GM12878 (cell line): ENCODE measurements at places on chromosomes 3 and 15. TPM values are rescaled to one million over a fixed set of nuclear protein-coding genes. Genes with fewer than 3 reads are reported as not detected.

The CYP11A1 gene
- total RNA-seq: 0.29 and 0.69 TPM in 2 replicates

The ASB14 gene
- not detected in 2 replicates for total RNA-seq

The CDHR4 gene
- total RNA-seq: not detected in 2 replicates

The FEZF2 gene
- not detected in 2 replicates for total RNA-seq

The C3orf85 gene
- total RNA-seq: not detected in 2 replicates

DNA sequence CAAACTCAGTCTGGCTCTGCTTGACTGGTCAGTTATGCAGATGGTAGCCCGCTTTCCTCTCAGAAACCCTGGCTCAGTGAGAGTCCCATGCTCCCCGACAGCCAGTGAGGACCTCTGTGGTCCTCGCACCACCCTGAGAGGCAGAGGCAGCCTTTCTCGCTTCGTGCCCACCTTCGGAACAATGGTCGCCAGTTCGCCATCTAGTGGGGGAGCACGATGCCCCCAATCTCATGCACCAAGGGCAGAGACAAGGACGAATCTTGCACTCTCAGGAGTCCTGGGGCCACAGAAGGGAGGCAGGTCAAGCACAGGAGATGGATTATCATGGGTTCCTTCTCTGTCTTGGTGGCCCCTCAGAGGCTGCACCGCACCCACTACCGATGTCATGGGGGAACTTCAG, 75.2 kb downstream of the RHCG start:
- peaks cover 3% of the 10 kb centered on the region; the same call in 1 of the 2 replicates for H3K27me3 ChIP-seq
- H3K4me1 ChIP-seq: no peaks in the 10 kb centered on the region
- no peak for DNase-seq

GRCh38 chr15:60396100-60396499, 1.7 kb downstream of the ANXA2 start:
- H3K27ac ChIP-seq: no peak overlapping the region
- no peak for DNase-seq
- peak overlapping the region; percentile 88; the same call in 1 of the 2 replicates for H3K4me3 ChIP-seq
- H3K27me3 ChIP-seq: no peaks in the 10 kb centered on the region
- peaks cover 8% of the 10 kb centered on the region; the same call in 1 of the 2 replicates for H3K4me1 ChIP-seq

GRCh38 chr3:43436507-43437140, 150.3 kb downstream of the SNRK start:
- no peak overlapping the region for H3K27ac ChIP-seq
- no peaks in the 10 kb centered on the region for H3K4me1 ChIP-seq
- no peak for DNase-seq

- peaks cover 3% of the 10 kb centered on the region for H3K4me1 ChIP-seq
- peaks cover 1% of the 10 kb centered on the region for H3K27me3 ChIP-seq
- H3K27ac ChIP-seq: no peak overlapping the region
- H3K4me3 ChIP-seq: no peak overlapping the region
- DNase-seq: no peak
These were observed 165.8 kb upstream of the SLC24A5 start for GRCh38 chr15:47955021-47955420.
